Adipocyte (in vitro differentiated cells): ENCODE measurements at places on chromosomes 5 and 9.

DNA sequence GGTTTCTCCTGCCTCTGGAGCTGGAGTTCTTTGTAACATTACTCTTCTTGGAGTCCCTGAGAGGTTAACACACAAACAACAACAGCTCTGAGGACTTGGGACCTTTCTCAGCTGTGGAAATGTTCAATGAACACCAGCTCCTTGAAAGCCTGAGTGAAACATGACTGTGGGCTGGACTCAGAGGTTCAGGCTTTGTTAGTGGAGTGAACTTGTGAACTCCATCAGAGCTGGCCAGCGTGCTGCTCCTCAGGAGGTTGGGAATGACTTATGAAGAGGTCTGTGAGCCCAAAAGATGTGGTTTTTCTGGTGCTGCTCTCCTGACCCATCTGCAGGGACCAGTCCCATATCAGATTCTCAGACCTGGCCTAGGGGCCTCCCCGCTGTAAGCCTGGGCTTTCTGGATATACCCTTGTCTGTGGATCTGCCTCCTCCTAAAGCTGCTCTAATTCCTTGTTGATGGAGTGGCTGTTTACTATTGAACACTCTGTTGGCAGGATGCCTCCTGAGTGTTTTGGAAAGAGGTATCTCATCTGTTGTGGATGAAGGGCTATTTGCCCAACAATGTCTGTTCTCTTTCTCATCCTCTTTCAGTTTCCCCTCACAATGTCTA lies 170.0 kb upstream of the GDNF start:
- DNase-seq: no peak

DNA sequence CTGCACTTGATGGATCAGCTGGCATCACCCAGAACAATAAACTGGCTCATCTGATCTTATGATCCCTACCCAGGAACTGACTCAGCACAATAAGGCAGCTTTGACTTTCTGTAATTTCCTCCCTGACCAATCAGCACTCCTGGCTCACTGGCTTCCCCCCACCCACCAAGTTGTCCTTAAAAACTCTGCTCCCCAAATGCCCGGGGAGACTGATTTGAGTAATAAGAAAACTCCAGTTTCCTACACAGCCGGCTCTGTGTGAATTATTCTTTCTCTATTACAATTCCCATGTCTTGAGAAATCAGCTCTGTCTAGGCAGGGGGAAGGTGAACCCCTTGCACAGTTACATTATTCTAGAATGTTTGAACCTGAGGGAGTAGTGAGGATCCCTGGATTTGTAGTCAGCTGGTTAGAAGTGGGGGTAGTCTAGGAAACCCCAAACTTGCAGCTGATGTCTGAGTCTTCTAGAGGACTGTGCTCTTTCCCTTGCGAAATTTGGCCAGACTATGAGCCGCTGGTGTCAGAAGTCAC lies 111.7 kb upstream of the NEK6 start:
- DNase-seq: no peak

GRCh38 chr9:129571298-129572051 lies 49.4 kb downstream of the C9orf50 start:
- no peak for DNase-seq

GRCh38 chr9:124454791-124455443 lies 4.7 kb downstream of the ADGRD2 start:
- no peak for DNase-seq

DNA sequence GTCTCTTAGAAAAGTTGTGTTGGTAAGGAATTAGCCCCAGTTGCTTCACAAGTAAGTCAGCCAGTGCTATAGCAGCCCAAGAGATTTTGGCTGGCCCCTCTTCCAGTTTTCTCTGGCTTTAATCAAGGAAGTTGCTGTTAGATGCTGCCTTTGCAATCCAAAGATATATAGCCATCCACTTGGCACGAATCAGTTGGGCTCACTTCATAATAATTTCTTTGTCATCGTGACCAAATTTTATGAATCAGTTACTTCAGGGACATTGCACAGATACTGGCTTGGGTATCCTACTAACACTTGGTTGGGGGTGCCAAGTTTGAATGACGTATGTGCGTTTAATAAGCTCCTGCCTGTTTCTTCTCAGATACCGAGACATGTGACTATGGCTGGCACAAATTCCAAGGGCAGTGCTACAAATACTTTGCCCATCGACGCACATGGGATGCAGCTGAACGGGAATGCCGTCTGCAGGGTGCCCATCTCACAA lies 81.5 kb downstream of the VCAN start:
- DNase-seq: no peak

DNA sequence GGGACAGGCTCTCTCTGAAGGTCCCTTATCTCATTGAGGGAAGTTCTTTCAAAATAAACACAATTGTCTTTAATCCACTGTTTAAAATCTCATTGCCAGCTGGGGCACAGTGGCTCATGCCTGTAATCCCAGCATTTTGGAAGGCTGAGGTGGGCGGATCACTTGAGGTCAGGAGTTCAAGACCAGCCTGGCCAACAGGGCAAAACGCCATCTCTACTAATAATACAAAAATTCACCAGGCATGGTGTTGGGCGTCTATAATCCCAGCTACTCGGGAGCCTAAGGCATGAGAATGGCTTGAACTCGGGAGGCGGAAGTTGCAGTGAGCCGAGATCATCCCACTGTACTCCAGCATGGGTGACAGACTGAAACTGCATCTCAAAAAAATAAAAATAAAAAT lies 8.3 kb upstream of the NDFIP1 start:
- no peak for DNase-seq

GRCh38 chr5:78806544-78806943 lies 158.0 kb upstream of the LHFPL2 start:
- peak; percentile 56 for DNase-seq

DNA sequence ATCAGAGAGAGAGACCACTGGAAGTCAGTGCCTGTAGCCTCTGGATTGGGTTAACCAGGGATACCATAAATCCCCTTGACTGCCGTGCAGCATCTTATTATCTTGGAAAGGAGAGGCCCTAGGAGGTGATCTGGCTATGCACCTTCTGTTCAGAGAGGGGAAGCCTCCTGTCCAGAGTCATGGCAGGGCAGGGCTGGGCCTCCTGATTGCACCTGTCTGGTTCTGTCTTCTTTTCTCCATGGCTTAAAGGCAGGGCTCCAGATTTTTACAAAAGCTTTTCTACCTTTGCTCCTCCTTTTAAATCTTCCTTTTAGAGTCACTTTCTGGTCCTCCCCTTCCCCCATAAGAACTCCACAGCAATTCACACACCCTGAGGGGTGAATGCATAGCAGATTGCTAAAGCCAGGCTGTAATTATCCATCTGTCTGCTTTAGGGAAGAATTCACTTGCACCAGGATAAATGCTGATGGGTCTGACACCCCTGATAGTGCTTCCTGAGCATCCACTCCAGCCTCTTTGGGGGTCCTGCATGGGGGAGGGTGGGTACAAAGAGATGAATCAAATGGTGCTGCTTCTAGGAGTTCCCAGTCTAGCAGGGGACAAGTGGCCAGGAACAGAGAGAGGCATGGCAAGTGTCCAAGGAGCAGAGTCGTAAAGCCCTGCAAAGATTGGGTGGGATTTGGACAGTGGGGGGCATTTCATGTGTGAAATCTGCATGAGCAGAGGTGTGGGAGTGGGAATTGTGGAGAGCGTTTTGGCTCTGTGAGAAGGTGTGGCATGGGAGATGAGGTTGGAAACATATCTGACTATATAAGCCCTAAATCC lies 141.3 kb upstream of the ALDH1B1 start:
- DNase-seq: no peak

GRCh38 chr5:178366998-178367735 lies 134.6 kb upstream of the PHYKPL start:
- DNase-seq: no peak

- DNase-seq: no peak
Measured at GRCh38 chr9:36988848-36989247, 45.2 kb downstream of the PAX5 start.

GRCh38 chr5:18828351-18828750 lies 1159.6 kb downstream of the CDH18 start:
- no peak for DNase-seq

DNA sequence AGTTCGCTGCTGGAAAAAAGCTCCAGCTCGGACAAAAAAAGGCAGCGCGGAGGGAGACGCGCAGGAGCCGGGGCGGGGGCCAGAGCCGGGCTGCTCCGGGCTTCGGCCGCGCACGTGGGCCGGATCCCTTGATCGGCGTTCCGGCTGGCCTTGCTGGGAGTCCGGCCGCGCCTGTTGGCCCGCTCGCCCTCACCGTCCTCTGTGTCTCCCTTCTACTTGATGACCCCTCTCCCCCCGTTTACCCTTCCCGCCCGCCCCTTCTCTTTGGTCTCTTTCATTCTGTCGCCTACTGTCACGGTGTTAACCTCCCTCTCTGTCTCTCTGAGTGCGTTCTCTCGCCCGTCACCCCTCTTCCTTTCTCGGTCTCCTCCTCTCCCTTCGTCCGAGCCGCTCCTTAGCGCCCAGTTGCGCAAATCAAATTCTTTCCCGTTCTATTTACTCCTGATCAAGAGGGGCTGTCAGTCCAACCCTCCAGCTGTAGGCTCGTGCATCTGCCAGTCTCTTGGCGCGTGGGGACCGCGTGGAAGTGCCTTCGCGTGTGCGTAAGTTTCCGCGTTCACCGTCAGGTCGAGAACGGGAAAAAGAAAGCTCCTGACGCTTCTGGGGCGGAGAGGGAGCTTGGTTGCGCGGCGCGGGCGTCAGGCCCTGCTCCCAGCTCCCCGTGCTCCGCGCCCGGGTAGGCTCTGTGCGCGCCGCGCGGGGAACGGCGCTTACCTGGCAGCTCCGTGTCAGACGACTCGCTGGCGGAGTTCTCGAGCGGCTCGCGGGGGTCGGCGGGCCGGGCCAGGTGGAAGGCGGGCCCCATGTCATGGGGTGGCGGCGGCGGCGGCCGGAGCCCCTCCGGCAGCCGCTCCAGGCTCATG lies 798 bp downstream of the PITX1 start:
- DNase-seq: peak; percentile 51

DNA sequence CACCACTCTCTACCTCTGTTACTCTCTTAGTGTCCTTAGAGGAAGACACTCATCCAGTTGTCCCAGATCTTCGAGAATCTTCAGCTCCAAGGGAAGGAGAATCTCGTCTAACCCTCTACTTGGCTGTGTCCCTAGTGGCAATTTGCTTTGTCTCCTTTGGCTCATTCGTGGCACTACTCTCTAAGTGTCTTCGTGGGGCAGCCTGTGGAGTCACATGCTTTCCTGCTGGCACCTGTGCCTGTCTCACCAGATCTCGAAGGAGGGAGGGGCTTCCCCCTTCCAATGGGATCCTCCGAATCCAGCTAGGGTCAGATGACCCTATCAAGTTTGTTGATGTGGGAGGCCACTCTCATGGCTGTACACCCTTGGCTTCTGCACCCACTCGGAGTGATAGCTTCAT lies 1.8 kb upstream of the PCDHGC5 start:
- DNase-seq: no peak

DNA sequence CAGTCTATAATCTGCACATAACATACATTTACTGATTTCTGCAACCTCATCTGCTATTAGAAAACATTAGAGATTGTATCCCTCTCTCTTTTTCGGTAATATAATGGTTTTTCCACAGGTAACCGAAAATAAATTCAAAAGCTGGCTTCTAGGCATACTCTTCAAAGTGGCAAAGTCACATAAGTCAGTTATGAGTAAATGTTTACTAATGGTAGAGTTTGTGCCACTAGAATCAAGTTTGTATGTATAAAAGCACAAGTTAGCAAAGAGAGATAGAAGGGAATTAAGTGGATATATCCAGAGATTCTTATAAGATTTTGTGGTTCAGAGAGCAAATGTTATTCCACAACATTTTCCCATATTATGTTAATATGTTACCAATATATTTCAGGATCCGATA lies 86.9 kb downstream of the MYO10 start:
- DNase-seq: no peak

- no peak for DNase-seq
Measured at GRCh38 chr5:35233601-35234000, 3.3 kb upstream of the PRLR start.

DNA sequence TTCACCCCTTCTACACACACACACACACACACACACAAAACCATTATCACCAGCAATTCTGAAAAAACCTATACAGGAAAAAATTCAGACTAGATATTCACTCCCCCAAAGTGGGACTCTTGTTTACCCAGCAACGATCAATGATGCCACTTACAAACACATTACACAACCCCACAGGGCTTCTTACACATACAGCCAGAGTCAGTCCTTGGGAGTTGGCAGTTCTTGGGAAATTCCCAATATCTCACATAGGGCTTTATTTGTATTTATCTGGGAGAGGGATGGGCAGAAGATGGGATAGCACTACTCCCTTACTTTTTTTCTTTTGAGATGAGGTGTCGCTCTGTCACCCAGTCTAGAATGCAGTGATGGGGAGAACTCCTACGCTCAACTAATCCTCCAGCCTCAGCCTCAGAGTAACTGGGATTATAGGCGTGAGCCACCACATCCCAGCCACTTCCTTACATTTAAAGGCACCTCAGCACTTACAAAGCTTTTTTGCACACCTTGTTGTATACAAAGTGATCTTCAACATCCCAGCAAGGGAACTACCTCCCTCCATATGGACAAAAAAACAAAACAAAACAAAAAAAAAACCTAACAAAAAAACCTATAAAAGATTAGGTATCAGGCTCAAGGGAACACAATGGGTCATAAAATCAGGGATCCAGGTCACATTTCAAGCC lies 168.4 kb downstream of the TSSK1B start:
- DNase-seq: no peak

DNA sequence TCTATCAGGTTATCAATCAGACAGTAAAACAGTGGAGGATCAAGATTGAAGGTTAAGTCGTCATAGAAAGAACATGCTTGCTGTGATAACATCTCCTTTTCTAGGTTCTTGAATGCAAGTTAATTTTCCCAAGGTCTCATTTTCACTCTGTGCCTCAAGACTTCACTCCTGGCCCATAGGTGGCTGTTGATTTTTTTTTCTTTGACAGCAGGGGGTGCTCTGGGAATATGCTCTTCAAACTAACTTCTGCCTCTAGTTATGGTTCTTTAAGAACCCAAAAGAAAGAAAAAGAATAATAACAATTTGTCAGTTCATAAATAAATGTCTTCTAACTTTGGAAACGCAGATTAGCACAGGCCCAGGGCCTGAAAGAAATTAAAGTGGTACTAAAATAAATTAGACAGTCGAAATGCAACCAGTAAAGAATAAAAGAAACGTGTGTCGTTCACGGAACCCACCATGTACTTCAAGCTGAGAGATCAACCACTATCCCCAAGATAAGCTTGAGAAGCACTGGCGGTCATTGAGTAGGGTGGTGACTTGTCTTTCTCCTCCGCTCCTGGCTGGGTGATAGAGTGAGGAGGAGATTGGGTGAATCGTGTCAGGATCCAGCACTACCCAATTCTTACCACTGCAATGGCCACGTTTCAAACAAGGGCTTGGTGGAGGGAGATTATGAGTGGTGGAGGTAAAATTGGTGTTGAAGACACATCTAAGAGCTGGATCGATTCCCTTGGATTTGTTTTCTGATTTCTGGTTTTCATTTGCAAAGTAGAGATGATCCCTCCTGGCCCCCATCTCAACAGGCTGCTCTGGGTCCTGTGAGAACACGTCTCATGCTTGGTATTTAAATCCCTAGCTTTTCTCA lies 93.4 kb upstream of the IRX4 start:
- DNase-seq: no peak

GRCh38 chr5:108079753-108080152 lies 302.1 kb downstream of the FBXL17 start:
- DNase-seq: peak; percentile 35
